Subcutaneous preadipocyte (primary cell): ENCODE measurements at places on chromosomes 3 and 15. TPM values are rescaled to one million over a fixed set of nuclear protein-coding genes. Genes with fewer than 3 reads are reported as not detected.

The ADPGK gene
- 50.3 and 54.9 TPM in 2 replicates for total RNA-seq

The ST8SIA2 gene
- total RNA-seq: not detected in 2 replicates

The NPHP3 gene
- 32.3 and 34.5 TPM in 2 replicates for total RNA-seq

The SLC51A gene
- not detected in 2 replicates for total RNA-seq

The SLC12A8 gene
- total RNA-seq: 1.6 and 1.8 TPM in 2 replicates

The TF gene
- total RNA-seq: under 0.01 TPM in 2 replicates

The PLA2G4F gene
- not detected in 2 replicates for total RNA-seq

The C3orf52 gene
- total RNA-seq: 0.37 and 0.39 TPM in 2 replicates

The USP50 gene
- total RNA-seq: 0.39 TPM in 1 of 2 replicates, not detected in the other

The NDN gene
- 38.9 and 76.8 TPM in 2 replicates for total RNA-seq

The FRMD4B gene
- total RNA-seq: 0.37 and 2.2 TPM in 2 replicates

The SPRED1 gene
- total RNA-seq: 68.0 and 113 TPM in 2 replicates

The TGM5 gene
- not detected in 2 replicates for total RNA-seq

The IL17RD gene
- total RNA-seq: 3.1 and 3.7 TPM in 2 replicates
